ENCODE measurements at places on chromosomes 4 and X.

DNA sequence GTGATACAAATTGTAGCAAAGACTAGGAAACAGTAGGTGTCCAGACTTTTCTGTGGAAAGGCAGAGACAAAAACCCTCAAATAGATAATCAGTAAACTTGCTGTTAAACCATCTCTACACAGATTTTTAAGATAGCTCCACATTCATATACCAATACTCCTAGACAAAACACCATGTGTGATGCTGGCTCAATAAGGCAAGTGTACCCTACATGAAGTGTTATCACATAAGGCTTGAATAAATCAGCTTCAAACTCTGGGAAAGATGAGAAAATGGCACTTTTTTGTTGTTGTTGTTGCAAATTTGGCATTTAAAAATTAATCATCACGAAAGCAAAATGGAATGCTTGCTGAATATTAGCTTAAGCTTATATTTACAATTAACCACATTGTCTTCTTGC lies 45.1 kb downstream of the DRD5 start:
- DNase-seq = no peak

DNA sequence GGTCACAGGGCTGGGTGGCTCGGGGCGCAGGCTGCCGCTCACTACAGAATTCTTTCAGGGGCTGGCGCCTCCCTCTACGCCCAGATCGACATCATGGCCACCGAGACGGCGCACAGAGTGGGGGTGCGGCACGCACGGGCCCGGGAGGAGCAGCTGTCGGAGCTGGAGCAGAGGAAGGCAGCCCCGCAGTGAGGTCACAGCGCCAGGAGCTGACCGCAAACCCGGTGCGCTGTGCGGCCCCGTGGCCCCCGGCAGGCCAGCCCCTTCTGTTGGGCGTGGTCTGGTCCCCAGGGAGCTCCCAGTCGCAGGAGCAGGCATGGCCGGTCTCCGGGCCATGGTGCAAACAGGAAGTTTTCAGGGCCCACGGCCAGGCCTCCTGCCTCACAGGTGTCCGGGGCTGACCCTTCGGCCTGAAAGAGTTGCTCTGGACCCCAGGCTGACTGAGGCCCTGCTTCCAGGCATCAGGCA lies 31.6 kb downstream of the LRPAP1 start:
- DNase-seq = no peak

- DNase-seq = no peak
These were observed 24.0 kb upstream of the ANKRD50 start for GRCh38 chr4:124736526-124736925.

DNA sequence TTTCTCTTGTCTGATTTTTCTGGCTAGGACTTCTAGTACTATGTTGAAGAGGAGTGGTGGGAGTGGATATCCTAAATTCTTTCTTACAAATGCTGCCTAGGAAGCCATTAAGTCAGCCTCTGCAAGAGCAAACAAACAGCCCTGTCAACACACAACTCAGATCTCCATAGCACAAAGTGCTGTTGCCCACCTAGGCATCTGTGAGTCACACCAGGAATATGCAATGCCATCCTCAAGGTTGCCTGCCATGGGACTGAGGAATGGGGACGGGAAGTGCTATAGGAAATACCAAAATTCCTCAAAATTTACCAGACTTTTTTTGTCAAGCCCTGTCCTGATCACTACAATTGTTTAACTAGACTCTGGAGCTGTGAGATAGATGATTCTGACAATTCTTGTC lies 466.9 kb downstream of the FSTL5 start:
- no peak for DNase-seq

DNA sequence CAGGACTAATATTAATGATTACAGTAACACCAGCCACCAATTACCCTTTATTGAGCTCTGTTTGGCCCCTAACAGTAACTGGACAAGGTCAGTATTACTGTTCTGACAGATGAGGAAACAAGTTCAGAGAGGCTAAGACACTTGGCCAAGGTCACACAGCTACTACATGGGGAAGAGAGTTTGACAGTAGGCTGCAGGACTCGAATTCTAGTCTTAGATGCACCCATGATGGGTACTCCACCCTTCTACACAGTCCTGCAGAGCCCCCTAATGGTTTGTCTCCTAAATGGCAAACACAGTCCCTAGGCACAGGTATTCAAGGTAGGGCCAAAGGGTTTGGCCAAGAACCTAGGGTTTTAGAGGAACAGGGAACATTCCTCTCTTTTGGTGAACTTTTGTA lies 93.9 kb downstream of the NSUN7 start:
- DNase-seq = no peak

GRCh38 chrX:124548571-124548970 lies 202.2 kb downstream of the SH2D1A start:
- DNase-seq = no peak

DNA sequence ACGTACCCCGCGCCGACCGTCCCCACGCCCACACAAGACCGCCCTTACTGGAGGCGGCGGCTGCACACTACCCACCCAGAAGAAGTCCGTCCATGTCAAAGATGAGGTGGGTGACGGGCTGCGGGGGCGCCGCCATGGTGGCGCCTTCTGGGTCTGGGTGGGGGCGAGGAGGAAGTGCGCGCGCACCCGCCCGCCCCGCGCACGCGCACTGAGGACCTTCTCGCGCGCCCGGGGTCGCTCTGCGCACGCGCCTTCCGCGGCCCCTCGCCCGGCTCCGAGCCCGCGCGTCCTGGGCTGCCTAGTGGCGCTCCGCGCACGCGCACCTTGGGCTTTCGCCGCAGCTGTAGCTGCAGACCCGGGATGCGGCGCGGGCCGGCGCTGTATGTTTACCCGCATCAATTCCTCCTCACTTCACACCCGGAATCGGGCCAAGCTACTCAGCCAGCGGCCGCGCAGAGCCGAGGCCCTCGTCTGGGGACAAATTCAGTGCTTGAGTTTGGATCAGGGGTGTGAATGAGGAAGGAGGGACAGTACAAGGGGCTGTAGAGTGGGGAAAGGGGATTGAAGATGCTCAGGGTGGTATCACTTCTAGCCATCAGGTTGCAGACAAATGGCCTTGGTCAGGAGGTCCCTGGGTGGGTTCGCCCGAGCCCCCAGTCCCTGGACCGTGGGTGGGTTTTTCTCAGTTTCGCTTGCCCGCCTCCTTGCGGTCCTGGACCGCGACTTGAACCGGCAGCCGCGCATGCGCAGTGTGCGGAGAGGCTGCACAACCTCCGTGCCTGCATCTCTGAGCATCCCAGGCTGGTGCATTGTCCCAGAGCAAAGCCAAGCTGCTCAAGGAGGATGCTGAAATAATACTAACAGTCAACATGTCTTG lies at the start of gene PUDP:
TSS of gene PUDP (minus strand) at position 176 of the 877 bp plus-strand sequence. CDS start at position 136, 40 bp downstream.
- peak; percentile 80 for DNase-seq

GRCh38 chrX:79336869-79337815 lies 30.0 kb downstream of the ITM2A start:
- DNase-seq = no peak

DNA sequence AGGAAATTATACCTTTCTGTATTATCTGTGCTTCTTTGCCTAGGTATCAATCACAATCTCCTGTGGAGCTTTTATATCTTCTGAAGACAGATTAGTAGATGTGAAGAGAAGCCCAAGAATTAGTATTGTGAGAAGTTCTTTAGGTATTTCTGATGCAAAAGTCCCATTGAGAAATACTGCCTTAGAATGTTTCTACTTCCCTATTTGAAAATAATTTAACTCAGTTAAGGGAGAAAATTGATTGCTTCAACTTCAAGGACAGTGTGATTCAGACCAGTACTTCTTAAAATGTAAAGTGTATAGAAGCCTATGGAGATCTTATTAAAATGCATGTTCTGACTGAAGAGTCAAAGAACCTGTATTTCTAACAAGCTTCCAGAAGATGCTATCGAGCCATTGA lies 9.0 kb downstream of the EIF1AX start:
- no peak for DNase-seq

GRCh38 chrX:53135581-53135980 lies 41.6 kb downstream of the KANTR start:
- peak; percentile 73 for DNase-seq

DNA sequence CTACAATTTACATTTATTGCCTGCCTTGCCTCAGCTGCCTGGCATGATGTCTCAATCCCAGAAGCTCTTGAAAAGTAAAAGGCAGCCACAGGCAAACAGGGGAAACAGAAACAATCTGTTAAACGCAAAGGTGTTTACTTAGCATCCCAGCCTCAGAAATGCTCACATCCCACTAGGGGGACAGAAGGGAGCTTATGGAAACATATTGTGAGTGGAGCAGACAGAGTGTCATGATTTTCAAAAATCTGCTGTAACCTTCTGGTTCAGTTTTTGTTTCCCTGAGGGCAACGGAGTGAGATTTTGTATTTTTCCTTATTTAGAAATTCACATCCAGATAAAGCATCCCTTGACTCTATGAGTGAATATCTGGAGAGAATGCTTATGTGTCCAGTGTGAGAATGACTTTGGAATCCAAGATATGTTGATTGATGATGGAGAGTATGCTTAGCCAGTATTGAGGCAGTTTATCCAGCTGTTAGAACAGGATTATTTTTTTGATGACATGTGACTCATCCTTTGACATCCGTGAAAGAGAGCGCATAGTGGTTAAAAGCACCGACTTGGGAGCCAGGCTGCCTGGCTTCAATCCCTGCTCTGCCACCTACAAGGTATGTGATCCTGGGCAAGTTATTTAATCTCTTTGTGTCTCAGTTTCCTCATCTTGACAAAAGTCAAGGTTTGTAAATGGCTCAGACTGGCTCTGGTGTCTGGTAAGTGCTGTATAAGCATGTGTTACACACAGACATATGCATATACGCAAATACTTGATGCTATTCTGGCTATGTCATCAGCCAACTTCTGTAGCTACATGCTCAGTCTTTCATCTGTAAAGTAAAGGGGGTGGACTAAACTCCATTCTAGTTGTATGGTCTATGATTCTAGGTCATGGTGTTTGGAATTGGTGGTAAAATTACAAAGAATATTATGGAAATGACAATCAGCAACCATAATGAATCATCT lies 381.2 kb downstream of the RAPGEF2 start:
- DNase-seq = peak; percentile 74

DNA sequence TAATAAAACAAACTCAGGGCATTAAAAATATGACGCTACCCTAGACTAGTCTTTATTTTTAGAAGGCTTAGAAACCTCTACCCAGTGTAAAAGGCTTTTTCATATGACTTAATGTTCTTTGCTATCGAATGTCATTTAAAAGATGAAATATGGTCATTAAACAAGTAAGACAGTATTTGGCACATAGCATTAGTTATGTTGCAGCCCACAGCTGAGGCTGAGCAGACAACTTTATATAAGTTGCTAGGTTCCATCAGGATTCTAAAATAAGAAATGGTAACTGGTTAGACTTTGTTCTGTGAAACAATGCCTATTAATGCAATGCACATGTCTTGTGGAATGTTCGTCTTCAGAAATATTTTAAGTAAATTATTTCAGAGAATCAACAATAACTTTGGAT lies 10.4 kb upstream of the PRSS12 start:
- peak; percentile 18 for DNase-seq

DNA sequence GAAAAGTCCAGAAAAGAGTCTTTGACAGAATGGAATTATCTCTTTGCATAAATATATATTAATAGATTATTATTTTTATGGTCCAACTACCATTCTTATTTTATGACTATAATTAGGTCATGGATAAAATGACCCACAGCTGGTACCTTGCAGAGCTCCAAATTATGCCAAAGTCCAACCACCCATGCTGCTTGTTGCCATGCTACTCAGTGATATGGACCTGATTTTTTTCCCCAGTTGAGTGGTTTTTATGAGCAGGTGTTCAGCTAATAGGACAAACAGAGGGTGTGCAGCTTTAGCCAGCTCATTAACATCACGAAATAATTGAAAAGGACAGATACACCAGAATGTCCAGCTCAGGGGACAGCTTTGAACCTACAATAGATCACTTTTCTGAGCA lies 9.7 kb downstream of the HOPX start:
- DNase-seq = no peak

DNA sequence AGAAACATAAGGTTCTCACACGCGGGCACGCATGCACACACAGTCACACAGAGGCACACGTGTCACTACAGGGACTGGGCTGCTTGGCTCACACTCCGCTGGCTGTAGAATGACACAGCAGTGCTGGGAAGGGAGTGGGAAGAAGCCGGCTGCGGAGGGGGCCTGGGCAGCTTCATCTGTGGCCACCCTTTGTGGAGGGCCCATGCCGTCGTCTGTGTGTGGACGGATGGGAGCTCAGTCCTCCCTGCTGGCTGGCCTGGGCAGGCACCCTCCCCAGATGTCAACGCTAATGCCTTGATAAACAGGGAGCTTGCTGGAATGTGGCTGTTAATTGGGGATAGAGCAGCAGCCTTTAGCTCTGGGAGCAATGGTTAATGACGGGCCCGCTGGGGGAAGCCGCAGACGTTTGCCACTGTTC lies 621.1 kb downstream of the BCOR start:
- no peak for DNase-seq

DNA sequence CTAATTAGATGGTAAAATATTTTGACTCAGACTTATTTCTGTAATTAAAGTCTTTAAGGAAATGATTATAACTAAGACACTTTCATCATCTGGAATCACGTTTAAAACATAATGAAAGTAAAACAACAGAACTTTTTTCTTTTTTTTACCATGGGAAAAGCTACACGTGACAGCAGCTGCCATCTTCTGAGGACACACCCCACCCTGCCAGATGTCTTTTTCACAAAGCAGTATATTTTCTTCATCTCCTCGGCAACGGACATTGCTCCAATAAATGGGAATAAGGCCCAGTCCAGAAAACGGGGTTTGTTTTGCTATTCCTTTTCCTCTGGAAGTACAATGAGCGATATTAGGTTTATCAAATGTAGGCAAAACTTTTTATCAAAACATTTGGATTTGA lies 17.5 kb downstream of the PRSS12 start:
- peak; percentile 70 for DNase-seq

DNA sequence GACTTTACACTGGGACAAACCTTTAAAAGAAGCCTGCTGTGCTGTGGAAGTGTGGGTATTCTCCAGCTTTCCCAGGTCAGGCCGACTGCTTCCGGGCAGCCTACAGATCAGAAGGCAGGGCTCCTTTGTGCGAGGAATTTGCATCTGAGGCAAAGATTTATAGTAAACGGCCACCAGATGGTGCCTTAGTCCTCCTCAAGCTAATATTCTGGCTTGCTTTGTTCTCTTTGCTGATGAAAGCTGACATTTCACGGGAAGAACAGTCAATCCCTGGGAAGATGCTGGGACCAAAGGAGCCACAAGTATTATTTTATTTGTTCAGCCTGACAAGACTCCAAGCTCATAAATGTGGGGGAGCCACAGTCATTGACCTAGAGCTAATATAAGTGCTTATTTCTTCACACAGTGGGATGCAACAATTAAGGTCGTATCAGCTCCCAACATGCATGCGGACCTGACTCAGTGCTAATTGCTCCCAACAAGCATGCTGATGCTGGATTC lies 120.7 kb upstream of the TRIM2 start:
- DNase-seq = peak; percentile 80

GRCh38 chr4:168849997-168850396 lies 160.1 kb downstream of the CBR4 start:
- DNase-seq = no peak
